ENCODE measurements at places on chromosomes 3 and 15. TPM values are rescaled to one million over a fixed set of nuclear protein-coding genes. Genes with fewer than 3 reads are reported as not detected.

DNA sequence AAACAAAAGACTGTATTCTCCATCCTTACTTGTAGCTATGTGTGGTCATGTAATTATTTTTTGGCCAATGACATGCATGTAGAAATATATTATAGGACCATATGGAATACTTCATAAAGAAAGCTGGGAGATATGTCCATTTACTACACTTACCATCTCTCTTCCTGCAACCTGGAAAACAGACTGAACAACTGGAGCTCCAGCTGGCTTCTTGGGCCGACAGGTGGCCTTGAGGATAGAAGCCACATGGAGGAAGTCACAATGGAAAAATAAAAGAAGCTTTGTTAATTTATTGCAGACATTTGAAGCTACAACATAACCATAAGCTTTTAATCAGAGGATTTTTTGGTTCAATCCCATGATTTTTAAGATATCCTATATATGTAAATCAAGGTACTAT, 167.9 kb upstream of the CBLB start:
- H3K27me3 ChIP-seq: no peaks in the 10 kb centered on the region
- peaks cover 2% of the 10 kb centered on the region for H3K36me3 ChIP-seq
- H3K4me1 ChIP-seq: peaks cover 4% of the 10 kb centered on the region
- no peak overlapping the region for H3K27ac ChIP-seq
- no peak overlapping the region for H3K4me3 ChIP-seq
- no peak for DNase-seq

- peaks cover 2% of the 10 kb centered on the region for H3K27me3 ChIP-seq
- H3K36me3 ChIP-seq: no peaks in the 10 kb centered on the region
- no peaks in the 10 kb centered on the region for H3K4me1 ChIP-seq
- no peak overlapping the region for H3K4me3 ChIP-seq
Observed at GRCh38 chr15:67920524-67921240, 80.8 kb upstream of the RNU6-1 start.

Gene FSTL1
- 0.50 TPM for total RNA-seq

Gene KBTBD8
- total RNA-seq: 12.9 TPM

Gene CNTN4
- total RNA-seq: not detected

DNA sequence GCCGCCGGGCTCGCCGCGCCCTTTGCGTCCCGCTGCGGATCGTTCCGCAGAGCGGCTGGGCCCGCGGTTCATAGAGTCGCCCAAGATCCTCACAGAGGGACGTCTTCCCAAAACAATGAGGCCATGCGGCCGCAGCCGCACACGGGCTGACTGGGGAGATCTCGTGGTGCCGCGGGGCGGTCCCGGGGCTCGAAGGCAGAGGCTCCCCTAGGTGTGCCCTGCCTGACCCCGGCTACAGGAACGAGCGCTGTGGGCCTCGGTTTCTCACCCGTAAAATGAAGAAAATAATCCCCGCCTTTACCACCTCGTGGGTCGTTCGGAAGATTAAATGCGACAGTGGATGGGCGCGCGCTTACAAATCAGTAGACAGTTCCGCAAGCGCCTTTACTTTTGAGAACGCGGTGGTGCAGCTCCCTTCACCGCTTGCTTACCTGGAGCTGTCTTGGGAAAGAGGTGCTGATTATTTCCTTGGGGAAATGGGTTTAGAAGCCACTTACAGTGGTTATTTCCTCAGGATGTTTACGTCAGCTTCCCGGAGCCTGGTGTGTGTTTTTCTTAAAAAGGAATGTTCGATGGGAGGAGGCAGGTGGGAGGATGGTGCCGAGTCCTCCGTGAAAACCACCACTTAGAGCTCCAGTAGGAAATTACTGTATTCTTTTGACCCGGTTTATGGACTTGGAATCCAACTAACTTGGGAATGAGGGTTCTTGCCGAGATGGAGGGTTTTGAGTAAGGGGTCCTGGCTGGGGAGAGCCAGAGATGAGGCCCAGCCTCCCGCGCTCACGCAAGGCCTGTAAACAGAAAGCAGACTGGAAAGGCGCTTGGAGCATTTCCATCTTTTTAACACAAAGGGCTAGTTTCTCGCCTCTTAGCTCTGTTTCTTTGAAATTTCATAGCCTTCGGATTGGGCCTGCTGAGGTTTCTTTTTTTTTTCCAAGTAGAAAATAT, 1.9 kb upstream of the MEX3B start:
- no peaks in the 10 kb centered on the region for H3K36me3 ChIP-seq
- DNase-seq: no peak
- H3K4me1 ChIP-seq: peaks cover 25% of the 10 kb centered on the region
- H3K4me3 ChIP-seq: peak overlapping the region; percentile 71
- no peak overlapping the region for H3K27ac ChIP-seq

- H3K27ac ChIP-seq: no peak overlapping the region
- H3K27me3 ChIP-seq: peaks cover 17% of the 10 kb centered on the region
- H3K36me3 ChIP-seq: no peaks in the 10 kb centered on the region
- DNase-seq: no peak
- no peaks in the 10 kb centered on the region for H3K4me1 ChIP-seq
Observed at GRCh38 chr15:38761681-38762080, 197.1 kb upstream of the RASGRP1 start.

GRCh38 chr3:123028233-123028828, 768 bp upstream of the SEMA5B start:
- H3K27ac ChIP-seq: peak overlapping the region; percentile 41
- H3K27me3 ChIP-seq: peaks cover 63% of the 10 kb centered on the region
- peak; percentile 50 for DNase-seq

DNA sequence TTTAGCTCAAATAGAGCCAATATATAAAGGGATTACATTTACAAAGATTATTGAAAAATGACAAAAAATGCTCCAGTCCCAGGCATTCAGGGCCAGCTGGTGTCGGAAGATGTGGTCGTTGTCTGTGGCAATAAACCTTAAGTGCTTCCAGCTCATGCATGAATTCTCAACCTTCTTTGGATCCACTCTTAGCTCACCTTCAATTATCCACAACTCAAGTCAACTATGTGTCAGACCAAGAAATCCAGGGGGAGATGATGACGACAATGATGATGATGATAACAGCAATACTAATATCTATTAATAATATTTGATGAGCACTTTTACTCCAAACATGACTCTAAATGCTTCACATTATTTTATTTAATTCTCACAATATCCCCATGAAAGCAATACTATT, 53.6 kb upstream of the PXYLP1 start:
- H3K4me3 ChIP-seq: no peak overlapping the region
- H3K27ac ChIP-seq: no peak overlapping the region
- H3K27me3 ChIP-seq: peaks cover 6% of the 10 kb centered on the region
- DNase-seq: no peak
- no peaks in the 10 kb centered on the region for H3K36me3 ChIP-seq

DNA sequence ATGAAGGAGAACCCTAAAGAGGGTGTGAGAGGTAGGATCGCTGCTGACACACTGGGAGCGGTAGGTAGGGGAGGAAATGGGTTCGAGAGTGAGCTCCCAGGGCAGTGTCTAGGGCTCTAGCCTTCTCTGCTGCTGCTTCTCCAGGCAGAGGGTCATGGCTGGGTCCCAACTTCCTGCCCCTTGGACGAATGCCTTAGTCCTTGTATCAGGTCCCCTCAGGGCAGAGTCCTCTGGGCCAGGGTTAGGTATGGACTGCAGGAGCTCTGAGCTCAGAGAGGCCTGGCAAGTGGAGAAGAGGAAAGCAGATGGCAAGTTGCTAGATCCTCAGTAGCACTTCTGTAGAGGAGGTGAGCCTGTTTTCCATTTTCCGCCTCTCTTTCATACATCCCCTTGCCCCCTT, 2.9 kb downstream of the CORO2B start:
- H3K4me3 ChIP-seq: no peak overlapping the region
- no peak for DNase-seq
- peaks cover 10% of the 10 kb centered on the region for H3K4me1 ChIP-seq

GRCh38 chr15:74252721-74253120, 16.6 kb downstream of the CCDC33 start:
- no peak overlapping the region for H3K4me3 ChIP-seq
- H3K36me3 ChIP-seq: no peaks in the 10 kb centered on the region
- no peak for DNase-seq
- no peaks in the 10 kb centered on the region for H3K4me1 ChIP-seq

DNA sequence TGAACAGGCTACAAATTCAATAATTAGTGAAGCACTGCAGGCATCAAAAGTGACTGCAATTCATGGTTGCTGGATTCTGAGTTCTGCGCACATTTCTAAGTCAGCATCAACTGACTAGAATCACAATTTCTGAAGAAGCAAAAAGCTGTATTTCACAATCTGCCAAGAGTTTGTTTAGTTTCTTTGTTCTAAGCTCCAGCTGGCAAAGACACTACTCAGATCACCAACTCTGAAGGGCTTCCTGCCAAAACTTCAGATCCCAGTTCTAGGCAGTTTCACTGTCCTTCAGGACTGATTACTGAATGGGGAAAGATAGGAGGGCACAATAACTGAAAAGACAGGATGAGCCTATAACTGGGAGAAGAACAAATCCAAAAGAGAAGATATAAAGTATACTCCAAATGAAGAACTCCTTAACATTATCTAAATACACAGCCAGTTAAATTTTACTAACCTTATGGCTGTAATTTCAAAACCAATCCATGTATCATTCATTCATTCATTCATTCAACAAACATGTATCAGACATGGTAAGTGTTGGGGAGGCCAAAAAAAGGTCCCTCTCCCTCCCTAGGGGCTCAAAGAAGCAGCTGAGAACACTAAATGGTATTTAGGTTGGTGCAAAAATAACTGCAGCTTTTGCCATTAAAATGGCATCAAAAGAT, 17.1 kb downstream of the TJP1 start:
- H3K27me3 ChIP-seq: peaks cover 34% of the 10 kb centered on the region
- no peaks in the 10 kb centered on the region for H3K4me1 ChIP-seq
- H3K27ac ChIP-seq: no peak overlapping the region
- no peaks in the 10 kb centered on the region for H3K36me3 ChIP-seq
- H3K4me3 ChIP-seq: no peak overlapping the region

DNA sequence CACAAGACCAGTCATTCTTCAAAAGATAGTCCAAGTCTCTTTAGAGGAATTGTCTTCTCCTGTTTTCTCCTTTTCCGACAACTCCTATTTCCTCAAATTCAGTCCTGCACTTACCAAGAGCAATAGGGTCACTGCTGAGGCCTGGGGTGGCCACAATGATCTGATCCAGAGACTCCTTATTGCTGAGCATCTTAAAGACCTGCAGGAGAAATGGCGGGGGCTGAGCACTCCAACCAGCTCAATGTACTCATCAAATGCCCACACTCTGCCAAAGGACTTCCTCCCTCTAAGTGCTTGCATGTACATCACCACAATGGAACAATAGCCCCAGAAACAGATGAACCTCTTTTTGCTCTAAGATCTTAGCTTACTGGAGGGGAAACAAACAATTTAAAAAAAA, 9.6 kb downstream of the UBL7 start:
- DNase-seq: no peak
- no peak overlapping the region for H3K4me3 ChIP-seq
- H3K4me1 ChIP-seq: peaks cover 34% of the 10 kb centered on the region
- no peak overlapping the region for H3K27ac ChIP-seq

GRCh38 chr3:58120075-58120812, 90.5 kb downstream of the DNASE1L3 start:
- H3K36me3 ChIP-seq: peaks cover 6% of the 10 kb centered on the region
- no peak overlapping the region for H3K27ac ChIP-seq
- no peak overlapping the region for H3K4me3 ChIP-seq
- no peak for DNase-seq
- H3K27me3 ChIP-seq: no peaks in the 10 kb centered on the region

GRCh38 chr3:137764001-137764433, at the start of gene SOX14:
Gene SOX14, plus strand, starts transcription at chr3:137764315. Its CDS starts 470 bp downstream, at chr3:137764785.
- peaks cover 89% of the 10 kb centered on the region for H3K27me3 ChIP-seq
- H3K4me1 ChIP-seq: peaks cover 9% of the 10 kb centered on the region
- no peak within 1 kb of the TSS for H3K27ac ChIP-seq
- DNase-seq: no peak
- H3K4me3 ChIP-seq: peak within 1 kb of the TSS; percentile 18

DNA sequence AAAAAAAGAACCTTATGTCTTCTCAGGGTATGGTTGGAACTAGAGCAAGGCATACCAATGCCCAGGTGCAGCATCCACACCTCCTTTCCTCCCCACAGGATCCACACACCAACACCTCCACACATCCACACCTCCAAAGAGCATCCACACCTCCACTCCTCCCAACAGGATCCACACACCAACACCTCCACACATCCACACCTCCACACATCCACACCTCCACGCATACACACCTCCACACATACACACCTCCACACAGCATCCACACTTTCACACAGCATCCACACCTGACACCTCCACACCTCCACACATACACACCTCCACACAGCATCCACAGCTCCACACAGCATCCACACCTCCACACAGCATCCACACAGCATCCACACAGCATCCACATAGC, 5.3 kb downstream of the MESP1 start:
- H3K27me3 ChIP-seq: peaks cover 4% of the 10 kb centered on the region
- H3K4me1 ChIP-seq: no peaks in the 10 kb centered on the region
- no peak overlapping the region for H3K27ac ChIP-seq
- DNase-seq: no peak
- no peak overlapping the region for H3K4me3 ChIP-seq
- no peaks in the 10 kb centered on the region for H3K36me3 ChIP-seq

DNA sequence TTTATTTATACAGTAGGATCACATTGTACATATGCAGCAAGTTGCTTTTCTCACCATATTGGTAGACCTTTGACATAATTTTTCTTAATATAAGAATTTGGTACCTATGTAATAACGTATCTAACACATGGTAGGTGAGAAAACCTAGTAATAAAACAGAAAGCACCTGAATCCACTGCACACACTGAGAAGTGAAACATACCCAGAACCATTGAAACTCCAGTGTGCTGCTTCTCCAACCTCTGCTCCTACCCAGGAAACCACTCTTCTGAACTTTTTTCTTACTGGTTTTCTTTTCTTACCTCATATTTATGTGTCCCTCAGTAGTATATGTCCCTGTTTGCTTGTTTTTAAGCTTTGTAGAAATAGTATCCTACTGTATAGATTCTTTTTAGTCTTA, 293.0 kb downstream of the UBE2E2 start:
- H3K27me3 ChIP-seq: no peaks in the 10 kb centered on the region
- H3K36me3 ChIP-seq: no peaks in the 10 kb centered on the region
- peaks cover 2% of the 10 kb centered on the region for H3K4me1 ChIP-seq
- no peak for DNase-seq
- H3K4me3 ChIP-seq: no peak overlapping the region
- H3K27ac ChIP-seq: no peak overlapping the region

DNA sequence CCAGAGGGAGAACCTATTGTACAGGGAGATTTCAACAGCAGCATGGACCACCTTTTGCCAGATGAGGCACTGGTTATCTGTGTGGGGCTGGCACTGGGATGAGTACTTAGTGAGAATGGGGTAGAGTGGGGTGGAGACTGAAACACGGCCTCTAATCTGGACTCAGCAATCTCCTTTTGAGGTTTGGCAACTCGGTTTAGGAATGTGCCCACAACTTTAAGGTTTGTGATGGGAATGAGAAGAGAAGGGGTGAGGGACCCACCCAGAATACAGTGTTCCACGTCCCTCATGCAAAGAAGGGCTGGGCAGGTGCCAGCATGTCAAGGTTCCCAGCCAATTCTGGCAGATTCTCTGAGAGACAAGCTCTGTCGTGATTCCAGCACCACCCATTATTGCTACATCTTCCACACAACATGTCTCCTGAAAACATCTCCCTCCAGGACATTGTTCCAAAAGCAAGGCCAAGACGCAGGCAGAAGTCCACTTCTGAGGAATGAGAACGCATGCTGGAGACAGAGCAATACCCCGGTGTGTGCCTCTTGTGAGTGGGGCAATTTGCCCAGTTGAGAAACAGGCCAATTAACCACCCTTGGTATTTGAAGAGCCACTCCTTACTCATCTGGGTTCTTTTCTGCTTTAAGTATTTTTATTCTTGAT, 37.5 kb upstream of the CCR4 start:
- peaks cover 2% of the 10 kb centered on the region for H3K27me3 ChIP-seq
- H3K4me1 ChIP-seq: no peaks in the 10 kb centered on the region
- no peak overlapping the region for H3K27ac ChIP-seq
- no peak for DNase-seq
